Muscle of arm (tissue), 14 donors: ENCODE measurements at places on chromosomes 11 and 22. TPM values are rescaled to one million over a fixed set of nuclear protein-coding genes. Genes with fewer than 3 reads are reported as not detected.

Gene IFITM10
- 0.08 TPM for polyA plus RNA-seq

Gene DLG2
- polyA plus RNA-seq = 14.0 TPM

Gene TMEM191C
- 0.69 TPM for polyA plus RNA-seq

Gene MARK2
- 37.4 TPM for polyA plus RNA-seq

Gene RAG2
- 0.59 TPM for polyA plus RNA-seq

Gene LYVE1
- 111 TPM for polyA plus RNA-seq

Gene SHANK2
- polyA plus RNA-seq = 1.4 TPM
